NCI-H2171 treated with DMSO at 0.1 percent for 48 hours (cell line): ENCODE measurements at places on chromosomes 2 and 18.

DNA sequence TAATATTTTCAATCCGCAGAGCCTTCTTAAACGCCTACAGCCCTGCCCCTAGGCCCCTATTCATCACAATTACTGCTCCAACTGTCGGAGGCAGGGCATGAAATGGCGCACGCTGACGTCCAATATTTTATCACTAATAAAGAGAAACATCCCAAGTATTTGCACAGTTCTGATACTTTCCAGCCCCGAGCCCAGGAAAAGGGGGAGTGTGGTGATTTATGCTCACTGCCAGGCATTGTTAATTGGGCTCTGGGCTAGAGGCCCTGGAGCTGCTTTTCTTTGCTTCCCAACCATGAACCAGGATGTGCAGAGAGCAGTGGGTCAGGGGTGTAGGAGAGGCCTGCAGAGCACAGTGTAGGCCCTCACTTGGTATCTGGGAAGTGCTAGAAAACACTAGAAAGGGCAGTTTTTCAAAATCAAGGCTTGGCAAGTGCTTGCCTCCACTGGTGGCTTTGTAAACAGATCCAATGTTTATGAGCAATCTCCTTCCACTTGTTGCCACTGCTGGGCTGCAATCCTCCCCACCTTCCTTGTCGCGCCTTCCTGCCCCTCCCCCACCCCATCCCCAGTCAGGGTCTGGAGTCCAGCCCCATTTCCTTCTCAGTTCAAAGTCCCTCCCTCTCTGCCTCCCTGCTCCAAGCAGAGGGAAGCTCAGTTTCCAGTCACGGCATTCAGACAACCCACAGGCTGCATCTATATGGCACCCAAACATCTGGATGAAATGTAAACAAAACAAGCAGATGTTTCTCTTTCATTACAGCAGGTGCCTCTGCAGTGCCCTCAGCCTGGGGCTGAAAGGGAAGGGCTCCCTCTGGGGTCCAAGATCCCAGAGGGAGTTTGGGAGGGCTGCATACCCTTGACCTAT is 83.9 kb upstream of the PKDCC start:
- DNase-seq, result no peak

GRCh38 chr2:109459485-109459884 is 154.3 kb downstream of the SEPTIN10 start:
- no peak for DNase-seq

DNA sequence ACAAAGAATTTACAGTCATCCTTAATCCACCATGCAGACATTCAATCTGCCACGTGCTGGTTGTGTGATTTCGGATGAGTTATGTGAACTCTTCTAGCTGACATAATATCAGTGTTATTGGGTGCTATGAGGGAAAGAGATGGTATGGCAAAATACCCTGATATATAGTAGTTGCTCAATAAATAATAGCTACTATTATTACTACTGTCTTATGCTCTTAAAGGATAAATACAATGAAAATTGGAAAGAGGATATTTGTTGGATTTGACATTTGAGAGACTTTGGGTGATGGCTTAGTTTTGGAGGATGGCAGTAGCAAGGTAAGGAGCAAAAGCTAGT is 86.5 kb downstream of the MYO3B start:
- no peak for DNase-seq

DNA sequence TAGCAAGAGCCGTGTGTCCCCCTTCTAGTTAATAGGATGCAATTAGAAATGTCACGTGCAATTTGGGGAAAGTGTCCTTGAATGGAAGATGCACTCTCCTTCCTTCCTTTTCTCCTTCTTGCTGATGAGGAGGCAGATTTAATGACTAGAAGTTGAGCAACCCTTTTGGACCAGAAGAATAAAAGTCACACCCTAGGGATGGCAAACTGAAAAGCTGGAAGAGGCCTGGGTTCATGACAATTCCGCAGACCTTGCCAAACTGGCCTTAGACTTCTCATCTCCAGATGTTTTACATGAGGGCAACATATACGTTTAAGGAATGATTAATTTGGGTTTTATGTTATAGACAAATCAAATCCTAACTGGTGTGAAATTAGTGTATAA is 38.6 kb upstream of the NCOA1 start:
- DNase-seq, result no peak

GRCh38 chr2:160742667-160743066 is 249.1 kb upstream of the RBMS1 start:
- DNase-seq, result no peak

- DNase-seq, result no peak
Measured at GRCh38 chr2:214648520-214648919, 161.0 kb downstream of the BARD1 start.

DNA sequence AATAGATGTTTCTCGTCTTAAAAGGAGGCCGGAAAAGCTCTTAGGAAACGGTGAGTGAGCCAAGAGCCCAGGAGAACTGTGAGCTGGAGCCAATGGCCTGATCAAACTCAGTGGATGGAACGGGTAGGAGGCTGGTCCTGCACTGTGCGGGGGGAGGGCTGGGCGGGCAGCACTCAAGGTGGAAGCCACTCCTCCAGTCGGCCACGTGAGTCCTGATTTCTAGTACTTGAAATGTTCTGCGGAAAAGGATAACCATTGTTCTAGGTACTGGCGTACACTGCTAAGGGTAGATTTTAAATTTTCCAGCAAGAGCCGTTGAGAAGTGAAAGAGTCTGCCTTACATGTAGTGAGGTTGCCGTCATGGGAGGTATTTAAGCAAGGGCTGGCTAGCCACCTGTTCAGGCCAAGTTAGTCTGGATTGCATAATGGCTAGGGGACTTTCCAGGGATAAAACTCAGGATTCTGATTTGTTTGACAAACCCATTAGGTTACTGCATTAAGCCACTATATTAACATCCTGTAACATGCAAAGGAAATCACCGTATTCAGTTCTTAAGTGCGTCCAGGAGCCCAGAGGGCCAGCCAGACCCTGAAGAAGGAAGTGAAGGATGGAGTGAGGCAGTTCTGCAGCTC is 51.3 kb upstream of the ODC1 start:
- DNase-seq, result no peak

- no peak for DNase-seq
Measured at GRCh38 chr2:16127276-16127940, 187.1 kb downstream of the MYCN start.

DNA sequence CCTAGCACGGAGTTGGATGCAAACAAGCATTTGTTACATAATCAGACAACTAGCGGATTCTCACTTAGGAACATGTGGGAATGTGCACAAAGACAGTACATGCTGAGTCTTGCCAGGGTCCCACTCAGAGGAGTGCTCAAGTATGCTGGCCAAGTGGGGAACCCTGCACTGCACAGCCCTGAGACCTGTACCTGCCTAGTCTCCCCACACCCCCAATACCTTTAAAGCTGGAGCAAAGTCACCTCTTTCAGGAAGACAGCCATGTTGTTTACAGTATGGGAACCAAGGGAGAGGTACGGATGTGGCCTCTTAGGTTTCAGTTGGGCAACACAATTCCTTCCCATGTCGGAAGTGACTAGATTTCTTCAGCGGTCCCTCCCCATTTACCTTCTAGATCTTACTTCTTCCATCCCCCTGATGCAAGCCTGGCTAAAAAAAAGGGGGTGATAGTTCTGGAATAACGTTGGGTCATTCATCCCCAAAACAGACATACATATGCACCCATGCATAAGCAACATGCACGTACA is 10.7 kb downstream of the CXCR1 start:
- no peak for DNase-seq

GRCh38 chr2:181025004-181025403 is 44.6 kb downstream of the UBE2E3 start:
- peak; percentile 19 for DNase-seq

DNA sequence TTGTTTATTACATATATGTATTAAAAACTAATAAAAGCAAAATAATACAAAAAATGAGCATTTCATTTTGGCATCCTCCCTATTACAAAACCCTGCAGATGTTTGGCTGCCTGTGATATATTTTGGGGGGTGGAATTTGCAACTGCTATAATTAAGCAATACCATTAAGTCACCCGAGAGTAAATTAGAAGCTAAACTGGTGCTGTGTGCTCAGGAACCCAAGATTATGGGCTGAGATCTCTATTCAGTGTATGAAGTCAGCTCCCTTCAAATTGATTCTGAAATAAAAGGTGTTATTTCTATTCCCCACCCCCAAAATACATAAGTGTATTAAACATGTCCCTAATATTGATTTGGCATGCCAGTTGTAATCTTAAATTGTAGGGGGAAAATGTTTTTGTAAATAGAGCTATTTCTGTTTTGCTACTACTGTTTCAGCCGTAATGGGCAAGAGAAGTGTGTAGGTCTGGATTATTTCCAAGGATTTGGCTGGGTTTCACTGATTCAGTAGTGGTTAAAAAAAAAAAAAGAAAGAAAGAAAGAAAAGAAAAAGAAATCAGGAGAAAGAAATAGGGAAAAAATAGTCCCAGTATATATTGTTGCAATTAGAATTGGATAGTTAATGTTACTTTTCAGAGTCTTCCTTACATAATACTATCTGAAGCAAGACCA is 110.9 kb downstream of the SS18 start:
- no peak for DNase-seq

DNA sequence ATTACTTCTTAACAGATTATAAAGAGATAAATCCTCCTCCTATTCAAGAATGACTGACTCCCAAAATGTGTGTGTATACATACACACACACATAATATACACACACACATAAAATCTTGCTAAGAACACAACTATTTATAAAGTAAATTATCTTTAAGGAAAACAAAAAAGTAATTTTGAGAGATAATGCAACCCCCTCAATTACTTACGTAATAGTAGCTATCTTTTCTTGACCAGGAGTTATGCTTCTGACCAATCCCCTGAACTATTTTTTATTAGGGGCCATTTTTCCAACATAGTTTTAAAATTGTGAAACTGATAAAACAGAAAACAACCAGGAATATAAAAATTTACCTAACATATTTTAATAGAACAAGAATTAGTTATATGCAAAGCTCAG is 113.0 kb upstream of the CHRNA1 start:
- DNase-seq, result no peak

GRCh38 chr2:100248971-100249370 is 73.3 kb downstream of the LONRF2 start:
- DNase-seq, result peak; percentile 67

- DNase-seq, result no peak
Measured at GRCh38 chr18:46226461-46226860, 122.3 kb downstream of the HAUS1 start.

GRCh38 chr18:22250591-22250996 is 81.2 kb downstream of the GATA6 start:
- DNase-seq, result no peak

- no peak for DNase-seq
Measured at GRCh38 chr2:212894026-212894425, 257.4 kb downstream of the IKZF2 start.

DNA sequence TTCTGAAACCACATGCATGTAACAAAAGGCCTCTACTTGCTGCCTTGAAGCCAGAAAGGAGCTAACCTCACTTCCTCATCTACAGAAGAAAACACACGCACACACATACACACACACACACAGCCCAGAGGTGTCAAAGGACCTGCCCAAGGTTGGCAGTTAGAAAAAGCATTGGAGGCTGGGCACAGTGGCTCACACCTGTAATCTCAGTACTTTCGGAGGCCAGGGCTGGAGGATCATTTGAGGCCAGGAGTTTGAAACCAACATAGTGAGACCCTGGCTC is 125.9 kb upstream of the RNF152 start:
- no peak for DNase-seq

- peak; percentile 23 for DNase-seq
Measured at GRCh38 chr2:241598487-241598886, 38.5 kb downstream of the THAP4 start.

- no peak for DNase-seq
Measured at GRCh38 chr2:148122788-148123187, 101.9 kb downstream of the MBD5 start.

GRCh38 chr2:212173756-212174510 is 364.7 kb downstream of the ERBB4 start:
- no peak for DNase-seq
